ENCODE measurements at places on chromosomes 16 and 17.

DNA sequence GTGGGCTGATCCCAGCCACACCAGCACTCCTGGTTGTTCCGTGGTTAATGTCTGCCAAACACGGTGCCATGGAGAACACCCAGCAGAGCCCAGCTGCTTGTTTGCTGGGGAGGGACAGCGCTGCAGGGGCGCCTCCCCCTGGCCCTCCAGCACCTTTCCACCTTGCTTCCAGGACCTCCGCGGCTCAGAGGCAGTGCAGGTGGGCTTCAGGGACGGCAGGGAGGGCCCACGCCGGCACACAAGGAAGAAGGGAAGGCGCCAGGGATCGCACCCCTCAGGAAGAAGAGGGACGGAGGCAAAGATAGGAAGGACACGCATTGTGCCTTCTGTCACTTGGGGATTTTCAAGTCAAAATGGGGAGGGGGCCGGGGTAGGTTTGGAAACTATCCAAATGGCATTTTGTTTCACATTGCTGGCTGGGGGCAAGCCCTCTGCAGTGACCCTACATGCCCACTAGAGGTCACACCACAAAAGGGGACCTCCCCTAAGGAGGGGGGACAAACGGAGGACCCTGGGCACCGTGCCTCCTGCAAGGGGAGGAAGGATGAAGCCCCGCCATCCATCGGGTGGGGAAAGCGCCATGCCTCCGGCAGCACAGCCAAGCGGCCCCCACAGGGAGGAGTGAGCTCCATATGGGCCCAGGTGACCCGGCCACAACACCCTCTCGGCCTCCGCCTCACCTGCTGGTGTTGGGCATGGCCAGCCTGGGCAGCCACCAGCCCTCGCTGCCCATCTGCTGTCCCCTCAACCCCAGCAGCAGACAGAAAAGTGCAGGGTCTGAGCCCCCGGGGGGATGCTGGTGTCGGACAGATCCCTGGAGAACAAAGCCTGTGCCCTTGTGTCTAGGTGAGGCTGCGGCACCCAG, 7.5 kb upstream of the C16orf95 start:
- DNase-seq = peak; percentile 63

- DNase-seq = no peak
Measured at GRCh38 chr17:64348666-64349065, 42.0 kb downstream of the PECAM1 start.

DNA sequence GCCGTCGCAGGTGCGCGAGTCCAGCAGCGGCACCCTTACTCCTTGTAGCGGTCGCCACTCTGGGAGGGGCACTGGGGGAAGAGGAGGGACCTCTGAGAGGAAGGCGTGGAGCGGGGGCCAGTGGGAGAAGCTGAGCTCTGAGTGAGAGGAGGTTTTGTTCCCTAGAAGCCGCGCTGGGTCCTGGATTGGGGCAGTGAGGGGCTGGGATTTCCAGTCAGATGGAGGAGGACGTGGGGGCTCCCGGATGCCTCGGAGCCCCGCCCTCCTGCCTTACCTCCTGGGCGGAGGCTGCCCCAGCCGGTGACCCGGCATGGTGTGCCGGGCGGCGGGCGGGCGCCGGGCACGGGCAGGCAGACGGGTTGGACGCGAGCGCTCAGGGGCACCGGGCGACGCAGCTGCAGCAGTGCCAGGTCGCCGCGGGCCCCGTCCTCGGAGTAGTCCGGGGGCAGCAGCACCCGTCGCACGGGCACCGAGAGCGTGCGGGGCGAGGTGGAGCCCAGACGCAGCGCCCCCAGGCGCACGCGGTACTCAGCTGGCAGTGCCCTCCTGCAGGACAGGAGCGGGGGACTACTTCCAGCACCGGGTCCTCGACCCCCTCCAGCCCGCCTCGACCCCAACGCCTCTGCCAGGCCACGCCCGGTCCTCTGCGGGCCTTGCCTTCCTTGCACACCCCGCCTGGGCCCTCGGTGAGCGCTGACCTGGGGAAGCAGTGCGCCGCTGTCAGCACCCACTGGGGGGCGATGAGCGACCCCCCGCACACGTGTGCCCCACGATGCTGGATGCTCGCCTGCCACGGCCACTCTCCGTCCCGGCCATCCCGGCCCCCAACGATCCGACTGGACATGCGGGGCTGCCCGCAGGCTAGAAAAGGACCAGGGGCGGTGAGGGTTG, 2.0 kb downstream of the PRSS33 start:
- DNase-seq = peak; percentile 45

GRCh38 chr16:83279251-83279650, 528.5 kb upstream of the HSBP1 start:
- DNase-seq = no peak

- no peak for DNase-seq
Measured at GRCh38 chr17:42806249-42806648, 7.6 kb downstream of the CNTD1 start.

GRCh38 chr16:85936816-85937215, 37.9 kb downstream of the IRF8 start:
- DNase-seq = no peak

DNA sequence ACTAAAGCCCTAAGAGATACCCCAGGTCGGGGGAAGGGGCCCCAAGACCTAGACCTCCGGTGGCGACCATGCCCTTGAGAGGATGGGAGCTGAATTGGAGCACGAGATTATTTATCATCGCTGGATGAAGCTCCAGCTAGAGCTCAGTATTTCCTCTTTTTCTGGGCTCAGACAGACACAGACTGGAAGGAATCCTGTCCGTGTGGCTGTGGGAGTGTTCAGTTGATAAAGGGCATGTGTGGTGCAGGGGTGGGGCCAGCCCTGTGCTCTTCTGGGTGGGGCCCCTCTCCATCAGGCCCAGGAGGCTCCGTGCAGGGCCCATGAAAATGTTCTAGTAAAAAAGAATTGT, 6.3 kb upstream of the CBX4 start:
- DNase-seq = no peak

DNA sequence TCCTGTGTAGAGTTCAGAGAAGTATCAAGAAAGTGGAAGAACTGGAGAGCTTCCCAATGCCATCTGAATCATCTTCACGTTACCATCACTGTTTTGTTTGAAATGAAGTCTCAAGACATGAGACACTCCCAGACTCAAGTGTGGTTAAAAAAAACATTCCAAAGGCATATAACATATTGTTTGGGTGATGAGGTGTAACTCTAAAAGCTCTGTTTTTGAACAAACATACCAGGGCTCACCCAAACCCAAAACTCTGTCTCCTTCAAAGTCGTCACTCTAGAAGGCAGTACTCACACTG, 6.3 kb upstream of the ZCCHC14 start:
- no peak for DNase-seq

GRCh38 chr17:68693466-68693865, 92.3 kb upstream of the FAM20A start:
- no peak for DNase-seq

DNA sequence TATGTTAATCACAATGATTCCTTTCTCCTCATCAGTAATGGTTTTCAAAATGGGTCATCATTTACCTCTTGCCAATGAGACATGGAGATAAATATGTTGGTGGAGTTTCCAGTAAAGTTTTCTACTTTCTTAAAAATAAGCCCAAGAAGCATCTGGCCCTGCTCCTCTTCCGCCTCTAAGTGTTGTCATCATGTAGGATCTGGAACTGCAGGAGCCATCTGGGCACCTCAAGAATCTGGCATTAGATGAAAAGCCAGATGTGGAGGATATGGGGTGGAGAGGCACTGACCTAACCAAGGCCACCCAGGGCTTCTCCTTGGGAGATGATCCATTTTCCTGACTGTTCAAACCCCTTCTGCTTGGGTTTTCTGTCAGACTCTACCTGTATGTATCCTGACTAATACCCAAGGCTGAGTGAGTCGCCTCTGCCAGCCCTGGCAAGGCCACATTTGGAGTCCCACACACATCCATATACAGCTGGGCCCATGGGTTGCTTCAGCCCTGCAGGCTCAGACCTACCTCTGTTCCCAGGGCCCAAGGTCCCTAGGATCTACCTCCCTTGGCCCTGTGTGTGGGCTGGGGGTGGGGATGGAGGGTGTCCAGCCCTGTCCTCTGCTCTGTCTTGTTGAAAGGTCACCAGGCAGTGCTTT, 24.6 kb downstream of the CCDC182 start:
- no peak for DNase-seq

Measured in ascending aorta (tissue), 2 donors.